ENCODE measurements at places on chromosomes 7 and 10. TPM values are rescaled to one million over a fixed set of nuclear protein-coding genes. Genes with fewer than 3 reads are reported as not detected.

Gene GATA3
- 30.9 TPM for total RNA-seq

GRCh38 chr10:73862011-73862410 lies 12.3 kb downstream of the CAMK2G start:
- no peak for DNase-seq

DNA sequence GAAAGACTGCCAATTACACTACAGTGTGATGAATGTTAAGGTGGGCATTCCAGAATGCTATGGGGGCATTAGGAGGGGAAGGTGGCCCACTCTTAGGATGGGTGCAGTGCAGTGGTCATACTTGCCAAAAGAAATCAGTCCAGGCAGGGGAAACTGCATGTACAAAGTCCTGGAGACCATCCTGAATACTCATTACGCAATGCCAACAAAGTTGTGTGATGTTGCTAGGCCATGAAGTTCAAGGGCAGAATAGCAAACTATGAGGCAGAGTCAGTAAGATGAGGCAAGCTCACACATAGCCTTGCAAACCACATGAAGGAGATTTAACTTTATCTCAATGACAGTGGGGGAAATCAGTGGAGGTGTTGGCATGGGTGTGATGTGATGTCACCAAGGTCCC lies 49.8 kb upstream of the SLC35B4 start:
- no peak for DNase-seq

DNA sequence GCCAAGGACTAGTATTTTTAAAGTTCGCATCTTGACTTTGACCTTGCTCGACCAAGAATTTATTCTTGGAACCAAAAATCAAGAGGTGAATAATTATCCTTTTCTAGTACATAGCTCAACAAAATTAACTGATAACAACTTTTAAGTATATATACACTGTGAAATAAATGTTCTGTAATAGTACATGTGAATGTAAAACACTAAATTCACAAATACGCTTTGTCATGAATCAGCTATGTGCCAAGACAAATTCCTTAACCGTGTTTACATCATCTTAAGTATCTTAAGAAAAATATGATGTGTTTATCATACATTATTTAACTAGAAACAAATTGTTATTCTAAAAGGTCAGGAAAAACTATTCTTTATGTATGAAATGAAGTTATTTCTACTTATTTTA lies 83.3 kb downstream of the CUL2 start:
- no peak for DNase-seq

DNA sequence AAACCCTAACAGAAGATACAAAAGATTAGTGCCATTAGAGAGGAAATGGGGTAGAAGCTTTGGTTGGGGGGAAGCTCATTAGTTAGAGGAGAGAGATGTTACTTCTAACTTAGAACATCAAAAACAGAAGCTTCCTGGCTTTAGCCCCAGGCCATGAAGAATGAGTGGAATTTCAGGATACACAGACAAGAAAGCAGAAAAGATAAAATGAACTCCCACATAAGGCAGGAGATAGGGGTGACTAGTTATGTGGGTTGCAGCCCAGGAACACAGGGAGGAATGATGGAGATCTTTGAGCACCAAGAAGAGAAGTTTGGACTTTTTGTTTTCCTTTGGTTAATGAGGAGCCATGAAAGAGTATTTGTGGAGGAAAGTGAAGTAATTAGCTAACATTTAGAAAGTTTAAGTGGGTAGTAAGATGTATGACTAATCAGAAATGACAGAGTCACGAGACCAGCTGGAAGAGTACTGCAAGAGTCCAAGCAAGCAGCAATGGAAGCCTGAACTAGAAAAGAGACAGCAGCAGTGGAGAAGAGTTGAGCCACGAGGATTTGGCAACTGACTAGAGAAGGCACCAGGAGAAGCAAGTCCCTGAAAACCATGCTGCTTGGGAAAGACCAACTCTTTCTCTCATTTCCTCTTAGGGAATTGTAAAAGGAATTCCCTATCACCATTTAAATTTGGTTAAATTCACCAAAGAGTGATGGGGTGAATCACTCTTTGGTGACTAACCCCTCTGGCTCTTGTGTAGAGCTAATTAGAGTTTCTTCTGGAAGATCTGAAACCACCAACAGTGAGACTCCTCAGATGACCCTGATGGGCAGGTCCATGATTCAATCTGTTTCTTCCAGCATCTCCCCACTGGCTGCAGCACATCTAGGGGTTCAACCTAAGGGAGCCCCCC lies 131.9 kb downstream of the KCNMA1 start:
- no peak for DNase-seq
